ENCODE measurements at places on chromosomes 1 and 21.

- peak; percentile 47 for DNase-seq
Observed at GRCh38 chr1:193589597-193590040, 403.2 kb upstream of the B3GALT2 start.

DNA sequence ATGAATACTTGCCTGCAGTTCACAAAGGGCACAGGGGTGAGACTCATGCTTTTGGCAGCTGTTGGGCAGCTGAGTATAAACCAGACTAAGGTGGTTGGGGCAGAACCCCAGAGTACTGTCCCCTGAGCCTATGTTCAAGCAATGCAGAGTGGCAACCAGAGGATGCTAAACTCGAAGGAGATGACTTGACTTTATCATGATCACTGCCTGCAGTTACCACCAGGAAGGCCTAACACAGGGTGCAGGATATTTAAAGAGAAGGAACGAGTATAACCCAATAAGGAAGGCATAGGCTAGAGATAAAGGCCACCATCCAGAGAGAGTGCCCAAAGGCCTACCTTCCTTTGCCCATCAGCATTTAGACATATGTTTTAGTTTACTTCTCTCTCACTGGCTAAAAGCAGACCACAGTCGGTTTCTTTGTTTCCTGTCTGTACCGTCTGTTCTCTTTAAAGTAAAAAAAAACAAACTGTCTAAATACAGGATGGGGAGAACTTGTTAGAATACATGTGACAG is 83.3 kb downstream of the MPZL1 start:
- no peak for DNase-seq

DNA sequence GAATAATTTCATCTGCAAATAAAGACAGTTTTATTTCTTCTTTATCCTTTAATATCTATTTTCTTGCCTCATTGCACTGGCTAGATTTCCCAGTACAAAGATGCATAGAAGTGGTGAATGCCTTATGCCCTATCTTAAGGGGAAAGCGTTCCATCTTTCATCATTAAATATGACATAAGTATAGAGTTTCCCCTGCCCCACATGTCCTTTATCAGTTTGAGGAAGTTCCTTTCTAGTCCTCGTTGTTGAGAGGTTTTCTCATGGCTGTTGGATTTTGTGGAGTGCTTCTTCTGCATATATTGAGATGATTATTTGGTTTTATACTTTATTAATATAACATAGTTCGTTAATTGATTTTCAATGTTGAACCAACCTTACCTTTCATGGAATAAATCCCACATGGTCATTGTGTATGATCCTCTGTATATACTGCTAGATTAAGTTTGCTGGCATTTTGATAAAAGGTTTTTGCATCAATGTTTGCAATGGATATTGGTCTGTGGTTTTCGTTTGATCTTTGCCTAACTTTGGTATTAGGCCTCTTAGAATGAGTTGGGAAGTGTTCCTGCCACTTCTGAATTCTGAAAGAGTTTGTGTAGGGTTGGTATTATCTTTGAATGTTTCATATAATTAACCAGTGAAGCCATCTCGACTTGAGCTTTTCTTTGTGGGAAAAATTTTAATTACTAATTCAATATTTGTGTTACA is 15.6 kb downstream of the PRKACB start:
- no peak for DNase-seq

GRCh38 chr1:213989002-213989855 is 1.5 kb downstream of the PROX1 start:
- DNase-seq = peak; percentile 57

DNA sequence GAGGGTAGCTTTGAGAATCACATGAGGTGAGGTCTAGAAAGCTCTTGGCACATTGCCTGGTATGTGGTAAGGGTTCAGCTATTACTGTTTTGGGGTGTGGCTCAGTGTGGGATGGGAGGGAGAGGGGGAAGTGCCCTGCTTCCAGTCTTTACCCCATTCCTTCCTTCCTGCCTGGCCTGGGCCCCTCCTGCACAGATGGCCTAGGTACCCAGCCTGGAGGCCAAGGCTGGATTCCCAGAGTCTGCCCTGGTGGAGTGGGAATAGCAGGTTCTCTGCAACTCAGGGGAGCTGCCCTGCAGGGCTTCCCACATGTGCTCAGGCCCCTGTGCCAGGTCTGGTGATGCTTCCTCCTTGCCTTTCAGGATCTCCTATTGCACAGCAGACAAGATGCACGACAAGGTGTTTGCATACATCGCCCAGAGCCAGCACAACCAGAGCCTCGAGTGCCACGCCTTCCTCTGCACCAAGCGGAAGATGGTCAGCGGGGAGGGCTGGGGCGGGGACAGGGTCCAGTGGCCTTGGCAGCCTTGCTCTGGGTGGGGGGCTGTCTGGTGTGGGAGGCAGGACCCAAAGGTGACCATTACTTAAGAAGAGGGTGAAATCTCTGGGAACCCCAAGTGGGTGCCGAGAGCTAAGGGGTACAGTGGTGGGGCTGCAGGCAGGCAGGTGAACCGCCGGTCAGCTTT is 13.5 kb downstream of the LDLRAP1 start:
- no peak for DNase-seq

DNA sequence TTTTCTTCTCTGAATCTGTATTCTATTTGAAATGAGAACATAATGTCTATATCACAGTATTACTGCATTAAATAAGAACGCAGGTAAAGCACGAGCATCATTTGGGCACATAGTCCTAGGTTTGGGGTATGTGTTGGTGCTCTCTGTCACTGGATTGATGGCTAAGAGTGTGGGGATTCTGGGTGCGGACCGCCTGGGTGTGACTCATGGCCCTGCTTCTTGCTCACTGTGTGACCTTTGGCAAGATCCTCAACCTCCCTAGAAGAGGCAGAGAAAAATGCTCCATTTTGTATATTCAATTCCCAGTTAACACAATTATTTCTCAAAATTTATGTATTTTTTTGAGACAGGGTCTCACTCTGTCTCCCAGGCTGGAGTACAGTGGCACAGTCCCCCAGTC is 99.7 kb downstream of the LAMC2 start:
- DNase-seq = no peak

DNA sequence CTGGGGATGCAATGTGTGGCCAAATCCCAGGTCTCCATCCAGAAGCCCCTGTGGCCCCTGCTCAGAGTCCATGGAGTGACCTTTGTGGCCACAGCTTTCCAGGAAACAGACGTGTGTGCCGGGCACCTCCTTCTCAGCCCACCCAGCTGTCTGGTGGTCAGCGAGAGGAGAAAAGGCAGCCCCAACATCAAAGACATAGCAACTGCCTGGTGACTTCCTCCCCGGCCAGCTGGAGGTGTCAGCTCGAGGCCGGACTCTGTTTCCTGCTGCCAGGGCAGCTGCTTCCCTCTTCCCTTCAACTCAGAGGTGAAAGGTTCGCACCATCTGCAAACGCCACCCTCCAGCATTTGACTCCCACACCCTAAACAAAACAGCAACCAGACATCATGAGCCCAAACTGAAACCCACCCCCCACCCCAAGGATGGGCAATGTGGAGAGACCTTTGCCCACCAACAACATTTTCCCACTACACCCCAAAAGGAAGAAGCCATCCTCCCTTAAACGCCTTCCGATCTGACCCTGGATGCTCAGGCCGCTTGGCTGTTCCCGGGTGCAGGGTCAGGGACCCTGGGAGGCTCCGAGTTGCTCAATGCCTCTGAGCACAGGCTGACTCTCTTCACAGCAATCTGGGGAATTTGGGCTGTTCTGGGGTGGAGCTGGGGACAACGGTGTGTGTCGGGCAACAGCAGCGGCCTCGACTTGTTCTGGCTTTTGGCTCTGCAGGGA is 162.3 kb downstream of the PSMG1 start:
- DNase-seq = no peak

DNA sequence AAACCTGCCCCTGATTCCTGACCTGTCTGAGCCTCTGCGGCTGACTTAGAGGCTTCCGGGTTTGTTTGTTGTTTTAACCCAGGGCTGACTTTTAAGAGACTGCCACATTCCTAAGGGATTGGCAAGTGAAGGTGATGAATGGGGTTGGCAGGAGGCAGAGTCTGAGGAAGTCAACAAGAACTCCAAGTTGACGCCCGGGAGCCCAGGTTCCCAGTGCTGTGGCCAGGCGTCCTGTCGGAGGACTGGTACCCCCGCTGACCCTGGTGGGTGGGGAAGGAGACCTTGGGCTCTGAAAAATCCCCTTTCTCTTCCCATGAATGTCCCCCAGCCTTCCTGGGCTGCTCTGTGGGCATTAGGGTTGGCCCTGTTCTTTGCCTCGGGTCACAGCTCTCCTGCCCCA is 19.7 kb upstream of the EPS8L3 start:
- no peak for DNase-seq

DNA sequence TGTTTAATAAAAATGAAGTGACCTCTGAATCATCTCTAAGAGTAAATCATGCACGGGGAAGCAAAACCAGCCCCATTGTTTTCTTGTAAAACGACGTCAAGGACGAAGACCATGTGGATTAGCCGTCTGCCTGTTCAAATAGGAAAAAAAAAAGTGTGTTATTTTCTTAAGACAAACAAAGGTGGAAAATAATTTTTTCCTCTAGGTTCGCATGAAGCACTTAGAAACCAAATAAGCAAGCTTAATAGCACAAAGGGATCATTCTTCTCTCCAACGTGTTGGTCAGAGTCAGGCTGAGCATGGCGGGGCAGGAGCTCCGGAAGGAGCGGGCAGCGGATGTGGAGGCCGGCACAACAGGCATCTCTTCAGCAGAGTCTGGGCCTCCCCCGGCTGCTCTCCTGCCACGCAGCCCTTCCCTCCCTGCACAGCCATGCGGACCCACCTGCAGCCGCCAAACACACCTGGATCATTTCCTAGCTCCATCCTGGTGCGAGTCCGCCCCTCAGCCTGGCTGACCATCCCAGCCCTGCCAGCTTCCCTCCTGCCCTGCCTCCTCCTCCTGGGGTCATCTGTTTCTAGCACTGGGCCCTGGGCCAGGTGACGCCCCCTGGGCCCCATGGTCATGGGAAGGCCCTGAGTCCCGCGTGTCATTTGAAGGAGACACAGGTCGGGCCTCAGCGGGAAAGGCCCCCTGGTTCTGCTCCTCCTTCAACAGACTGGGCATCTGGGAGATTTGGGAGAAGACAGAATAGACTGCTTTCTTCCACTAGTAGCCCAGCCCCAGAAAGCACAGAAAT is 40.2 kb downstream of the MX1 start:
- DNase-seq = no peak

GRCh38 chr1:110307239-110307974 is 31.8 kb upstream of the RBM15 start:
- no peak for DNase-seq

DNA sequence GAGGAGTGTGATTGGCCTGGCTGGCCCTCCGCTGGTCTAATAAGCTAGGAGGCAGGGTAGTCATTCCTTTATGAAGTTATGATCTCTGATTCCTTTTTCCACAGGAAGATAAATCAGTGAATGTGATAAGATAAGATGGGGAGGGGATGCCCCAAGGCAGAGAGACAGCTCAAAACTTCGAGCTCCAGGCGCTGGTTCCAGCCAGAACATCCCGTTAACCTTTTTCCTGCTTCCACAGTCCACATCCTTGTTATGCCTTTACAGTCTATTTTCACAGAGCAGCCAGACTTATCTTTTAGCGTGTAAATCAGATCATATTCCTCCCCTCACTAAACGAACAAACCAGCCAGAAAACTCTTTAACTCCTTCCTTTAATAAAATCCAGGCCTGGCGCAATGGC is 38.5 kb upstream of the BMP8B start:
- no peak for DNase-seq

DNA sequence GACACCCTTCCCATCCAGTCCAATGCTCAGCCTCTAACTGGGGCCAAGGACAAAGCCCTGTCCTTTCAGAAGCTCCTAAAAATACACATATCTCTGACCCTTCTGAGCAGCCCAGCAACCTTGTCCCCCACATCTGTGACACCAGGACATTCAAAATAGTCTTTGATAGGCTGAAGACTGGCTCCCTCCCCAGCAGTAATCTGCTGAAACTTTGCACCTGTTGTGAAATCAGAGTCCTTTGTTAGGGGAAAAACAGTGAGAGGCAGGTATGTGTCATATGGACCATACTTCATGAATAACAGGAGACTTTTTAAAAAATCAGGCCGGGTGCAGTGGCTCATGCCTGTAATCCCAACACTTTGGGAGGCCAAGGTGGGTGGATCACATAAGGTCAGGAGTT is 82.4 kb upstream of the VAMP3 start:
- no peak for DNase-seq

DNA sequence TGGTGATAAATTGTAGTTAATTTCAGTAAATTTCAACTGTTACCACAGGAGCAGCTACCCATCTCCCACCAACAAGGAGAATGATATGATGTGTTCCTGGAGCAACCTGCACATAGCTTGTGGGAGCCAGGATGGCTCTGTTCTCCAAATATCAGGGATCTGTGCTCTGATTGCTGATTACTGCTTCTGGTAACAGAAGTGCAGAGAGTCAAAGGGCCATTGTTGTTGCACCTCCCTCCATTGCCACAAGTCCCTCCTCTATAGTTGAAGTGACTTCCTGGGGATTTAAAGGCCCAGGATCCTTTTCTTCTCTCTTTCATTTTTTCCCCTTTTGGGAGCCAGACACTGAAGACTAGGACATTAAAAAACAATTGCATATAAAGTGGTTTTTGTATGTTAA is 51.6 kb upstream of the HPDL start:
- DNase-seq = no peak

DNA sequence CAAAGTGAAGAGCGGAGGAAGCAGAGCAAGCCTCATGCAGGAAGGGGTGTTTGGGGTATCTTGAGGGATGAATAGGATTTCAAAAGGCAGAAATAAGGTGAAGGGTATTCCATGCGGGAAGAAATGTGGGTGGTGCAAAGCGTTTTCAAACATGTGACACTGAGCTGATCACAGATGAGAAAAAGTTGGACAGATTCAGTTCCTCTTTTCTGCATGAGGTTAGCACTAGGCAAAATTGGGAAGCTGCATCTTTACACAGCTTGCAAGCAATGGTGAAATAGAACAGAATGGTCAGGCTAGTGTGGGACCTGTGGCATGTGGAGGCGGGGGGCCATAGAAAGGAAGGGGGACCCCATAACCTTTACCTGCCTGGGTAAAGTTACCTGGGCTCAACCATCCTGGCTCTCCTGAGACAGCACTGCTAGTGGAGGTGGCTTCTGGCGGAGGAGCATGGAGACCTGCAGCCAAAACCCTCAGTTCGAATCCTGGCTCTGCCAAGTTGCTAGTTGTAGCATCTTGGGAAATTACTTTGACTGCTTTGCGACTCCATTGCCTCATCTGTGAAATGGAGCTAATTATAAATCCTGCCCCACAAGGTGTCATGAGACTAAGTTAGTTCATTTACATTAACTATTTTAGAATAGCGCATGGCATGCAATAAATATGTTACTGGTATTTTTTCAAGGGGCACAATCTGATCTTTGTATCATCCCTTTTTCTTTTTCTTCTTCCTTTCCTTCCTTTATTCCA is 16.4 kb downstream of the KCNA10 start:
- DNase-seq = no peak

GRCh38 chr1:41073971-41074370 is 52.4 kb upstream of the SLFNL1 start:
- no peak for DNase-seq

DNA sequence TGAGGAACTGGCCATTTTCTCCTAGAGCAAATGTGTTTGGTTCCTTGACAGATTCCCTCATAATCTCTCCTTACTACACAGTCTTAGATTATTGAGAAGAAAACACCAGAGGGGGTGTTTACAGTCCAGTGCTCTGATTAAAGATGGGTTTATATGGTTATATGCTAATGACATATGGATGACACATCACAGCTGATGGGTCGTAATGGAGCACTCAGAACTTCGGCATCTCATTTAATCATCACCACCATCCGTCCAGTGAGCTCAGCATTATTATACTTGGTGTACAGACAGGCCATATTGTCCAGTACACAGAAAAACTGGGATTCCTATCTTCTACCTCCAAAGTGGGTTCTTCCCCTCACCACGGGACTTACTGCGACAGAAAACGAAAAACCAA is 22.3 kb upstream of the NR5A2 start:
- no peak for DNase-seq

- DNase-seq = no peak
Observed at GRCh38 chr1:86542631-86543030, 4.2 kb upstream of the CLCA4 start.
